ENCODE measurements at places on chromosomes 1 and 21. TPM values are rescaled to one million over a fixed set of nuclear protein-coding genes. Genes with fewer than 3 reads are reported as not detected.

The U2AF1 gene
- 46.7 TPM for total RNA-seq

The OR2T11 gene
- not detected for total RNA-seq

The MPL gene
- not detected for total RNA-seq

The LENEP gene
- 1.7 TPM for total RNA-seq

The LDLRAD1 gene
- not detected for total RNA-seq

The PLEKHO1 gene
- total RNA-seq = 73.1 TPM

The CFAP126 gene
- not detected for total RNA-seq

The SLC26A9 gene
- total RNA-seq = not detected

All from A673 (cell line).